ENCODE measurements at places on chromosomes 12 and 14. TPM values are rescaled to one million over a fixed set of nuclear protein-coding genes. Genes with fewer than 3 reads are reported as not detected.

UNC79 gene
- under 0.01 TPM for total RNA-seq

KRT77 gene
- not detected for total RNA-seq

TAC3 gene
- total RNA-seq = not detected

DDN gene
- total RNA-seq = 0.15 TPM

ANG gene
- 5.5 TPM for total RNA-seq

KRT71 gene
- not detected for total RNA-seq

SLC5A8 gene
- not detected for total RNA-seq

PIANP gene
- not detected for total RNA-seq

ACACB gene
- 0.32 TPM for total RNA-seq

DYRK2 gene
- 6.2 TPM for total RNA-seq

All from epithelial cell of umbilical artery (primary cell).